ENCODE measurements at places on chromosomes 3 and 15.

DNA sequence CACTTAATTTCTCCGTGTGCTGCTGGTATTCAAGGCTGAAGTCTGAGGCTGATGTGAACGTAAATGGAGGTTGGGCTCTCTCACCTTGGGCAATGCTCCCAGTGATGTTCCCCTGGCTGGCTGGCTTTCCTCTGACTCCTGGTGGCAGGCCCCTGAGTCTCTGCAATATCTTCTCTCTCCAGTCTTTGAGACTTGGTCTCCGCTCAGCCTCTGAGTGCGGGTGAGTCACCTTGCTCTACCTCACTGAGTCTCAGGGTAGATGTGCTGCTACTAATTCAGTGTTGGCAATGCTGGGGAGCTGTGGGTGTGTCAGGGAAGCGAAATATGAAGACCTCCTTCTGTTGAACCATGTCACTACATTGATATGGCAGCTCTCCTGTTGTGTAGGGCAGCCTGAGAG lies 31.3 kb upstream of the TRIM59 start:
- no peak for DNase-seq

GRCh38 chr15:80152896-80153876 lies at the start of gene FAH:
Gene FAH, plus strand, starts transcription at chr15:80152999. Its CDS starts 56 bp downstream, at chr15:80153055.
- peak; percentile 3 for DNase-seq

- no peak for DNase-seq
These were observed 74.7 kb upstream of the SH3GL3 start for GRCh38 chr15:83372434-83372891.

DNA sequence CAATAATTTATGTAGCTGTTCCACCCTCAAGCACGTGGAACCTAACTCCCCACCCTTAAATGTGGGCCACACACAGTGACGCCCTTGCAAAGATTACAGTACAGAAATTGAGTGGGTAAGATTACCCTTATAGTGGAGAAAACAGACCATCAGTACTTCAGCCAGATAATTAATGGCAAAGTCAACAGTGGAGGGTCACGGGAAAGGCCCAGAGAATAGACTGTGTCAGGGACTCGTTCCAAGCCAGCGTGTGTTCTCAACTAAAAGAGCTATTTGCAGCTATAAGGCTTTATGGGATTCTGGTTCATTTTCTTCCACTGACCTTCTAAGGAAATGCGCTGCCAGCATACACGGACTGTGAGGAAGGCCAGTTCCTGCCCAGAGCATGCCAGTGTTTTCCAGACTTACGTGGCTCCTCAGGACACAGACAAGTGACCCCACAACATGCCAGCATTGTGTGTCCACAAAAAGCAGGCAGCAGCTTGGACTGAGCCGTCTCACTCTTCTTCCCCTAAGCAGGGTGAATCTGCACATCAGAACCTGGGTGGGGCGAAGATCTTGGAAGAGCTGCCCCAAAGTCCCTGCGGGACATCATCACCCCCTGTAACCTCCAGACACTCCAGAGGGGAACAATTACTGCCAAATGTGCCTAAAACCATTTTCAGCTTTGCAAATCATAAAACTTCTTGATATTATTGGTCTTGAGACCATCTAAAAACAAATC lies 428.5 kb downstream of the OCA2 start:
- DNase-seq = peak; percentile 76

GRCh38 chr3:172546628-172547214 lies 23.5 kb upstream of the TNFSF10 start:
- DNase-seq = no peak

DNA sequence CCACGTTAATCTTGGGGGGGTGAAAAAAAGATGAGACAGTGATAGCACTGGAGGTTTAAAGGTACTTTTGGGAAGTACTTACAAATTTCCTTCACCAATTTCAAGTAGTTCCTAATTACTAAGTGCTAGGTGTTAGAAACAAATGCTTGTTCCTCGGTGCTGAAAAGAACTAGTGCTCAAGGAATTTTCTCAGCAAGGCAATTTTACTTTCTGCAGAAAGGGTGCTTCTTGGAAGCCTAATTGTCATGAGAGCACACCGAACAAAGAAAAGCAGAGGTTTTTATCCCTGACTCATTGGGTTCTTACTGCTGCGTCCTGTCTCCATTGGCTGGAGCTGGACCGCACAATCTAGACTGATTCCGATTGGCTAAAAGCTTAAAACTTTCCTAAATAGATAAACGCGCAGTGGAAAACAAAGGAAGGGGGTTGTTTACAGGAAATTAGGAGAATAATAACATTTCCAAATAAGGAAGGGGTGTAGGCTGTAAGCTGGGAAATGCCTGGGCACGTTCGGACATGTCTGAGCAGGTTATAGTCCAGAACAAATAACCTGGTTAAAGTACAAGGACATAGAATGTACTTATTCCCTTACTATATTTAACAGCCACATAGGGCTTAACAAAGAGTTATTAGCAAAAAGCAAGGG lies 49.6 kb downstream of the CHD2 start:
- DNase-seq = peak; percentile 1

DNA sequence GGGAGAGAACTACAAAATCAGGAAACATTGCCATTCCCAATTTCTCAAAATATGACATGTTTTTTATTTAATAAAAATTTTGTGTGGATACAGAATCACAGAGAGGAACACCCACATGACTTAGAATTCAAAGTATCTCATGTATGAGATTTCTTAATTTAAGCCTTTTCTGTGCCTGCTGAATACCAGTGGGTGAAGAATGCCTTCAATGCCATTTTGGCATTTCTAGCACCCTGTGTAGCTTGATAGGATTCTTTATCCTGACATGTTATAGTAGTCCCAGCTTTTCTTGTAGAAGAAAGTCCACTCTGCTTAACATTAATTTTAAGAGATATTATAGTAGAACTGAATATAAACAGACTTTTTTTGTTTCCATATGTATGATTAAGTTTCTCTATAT lies 3.1 kb upstream of the SLMAP start:
- no peak for DNase-seq

DNA sequence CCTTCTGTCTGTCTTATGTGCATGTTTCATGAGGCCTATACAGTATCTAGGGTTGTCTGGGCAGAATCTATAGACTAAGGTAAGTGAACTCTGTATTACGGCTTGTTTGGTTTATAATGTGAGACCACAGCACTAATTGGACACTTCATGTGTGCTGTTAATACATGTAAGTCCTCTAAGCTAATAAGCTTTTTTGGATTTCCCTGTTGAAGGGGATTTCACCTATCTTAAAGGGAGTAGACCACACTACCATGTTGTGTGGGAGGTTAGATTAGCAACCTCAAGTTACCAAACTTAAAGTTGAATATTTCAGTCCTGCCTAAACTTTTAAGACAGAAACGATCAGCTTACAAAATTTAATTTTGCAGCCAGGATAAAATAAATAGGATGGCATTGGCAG lies 189.8 kb upstream of the GOLIM4 start:
- no peak for DNase-seq

GRCh38 chr15:72281713-72282112 lies 9.4 kb upstream of the PARP6 start:
- DNase-seq = no peak

GRCh38 chr3:183730361-183730760 lies 32.8 kb downstream of the YEATS2 start:
- DNase-seq = no peak

GRCh38 chr3:52295671-52296208 lies 8.1 kb downstream of the GLYCTK start:
- DNase-seq = no peak

DNA sequence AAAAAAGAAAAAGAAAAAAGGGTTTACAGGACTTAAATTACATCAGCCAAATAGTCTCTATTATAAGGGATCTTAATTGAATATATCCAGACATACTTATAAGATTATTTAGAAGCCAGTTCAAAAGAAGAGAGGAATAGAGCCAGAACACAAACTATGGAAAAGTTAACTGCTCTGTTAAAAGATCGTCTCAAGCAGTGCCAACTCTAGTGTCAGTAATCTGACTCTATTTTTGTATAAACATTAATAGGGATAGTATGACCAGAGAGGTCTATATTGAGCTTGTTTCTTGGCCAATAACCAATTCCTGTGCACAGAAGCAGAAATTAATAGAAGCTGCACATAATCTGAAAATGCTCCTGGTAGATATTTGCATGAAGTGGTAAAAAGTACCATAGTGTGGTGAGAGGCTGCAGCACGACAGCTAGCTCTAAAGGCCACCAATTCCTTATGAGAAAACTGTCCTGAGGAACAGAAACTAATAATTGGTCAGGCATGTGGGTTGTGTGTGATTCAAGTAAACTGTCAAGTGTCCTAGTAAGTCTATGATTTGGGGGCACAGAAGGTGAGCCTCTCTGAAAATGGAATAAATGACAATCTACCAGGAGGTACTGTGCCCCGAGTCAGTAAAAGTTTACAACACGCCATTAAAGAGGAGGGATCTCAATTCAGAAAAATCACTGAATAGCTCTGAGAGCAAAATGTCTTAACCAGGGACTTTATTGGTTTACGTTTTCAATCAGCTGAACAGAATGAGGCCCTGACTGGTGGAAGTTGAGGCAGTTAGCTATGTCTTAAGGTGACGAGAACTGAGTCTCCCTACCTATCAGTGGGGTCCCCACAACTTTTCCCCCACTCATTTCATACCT lies 51.5 kb upstream of the NANOGP8 start:
- no peak for DNase-seq

DNA sequence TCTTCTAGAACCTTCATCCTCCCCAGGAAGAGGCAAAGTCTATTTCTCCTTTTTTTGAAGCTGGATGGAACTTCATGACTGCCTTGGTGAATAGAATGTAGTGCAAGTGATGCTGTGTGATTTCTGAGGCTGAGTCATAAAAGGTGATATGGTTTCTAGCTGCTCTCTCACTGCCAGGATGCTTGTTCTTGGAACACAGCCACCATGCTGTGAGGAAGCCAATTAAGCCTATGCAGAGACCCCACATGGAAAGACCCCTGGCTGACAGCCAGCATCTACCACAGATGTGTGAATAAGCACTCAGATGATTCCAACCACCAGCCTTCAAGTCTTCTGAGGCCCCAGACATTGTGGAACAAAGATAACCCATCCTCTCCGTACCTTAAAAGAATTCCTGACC lies 57.0 kb downstream of the ISL2 start:
- DNase-seq = no peak

- no peak for DNase-seq
These were observed 539 bp upstream of the PLCL2 start for GRCh38 chr3:16884084-16884747.

- DNase-seq = no peak
These were observed 69.2 kb downstream of the RORA start for GRCh38 chr15:61159901-61160300.

GRCh38 chr15:58551764-58552504 lies 120.1 kb downstream of the LIPC start:
- no peak for DNase-seq

GRCh38 chr3:118692416-118692815 lies 342.2 kb downstream of the IGSF11 start:
- no peak for DNase-seq

- DNase-seq = no peak
These were observed 245.0 kb upstream of the RASGRP1 start for GRCh38 chr15:38809621-38810020.

DNA sequence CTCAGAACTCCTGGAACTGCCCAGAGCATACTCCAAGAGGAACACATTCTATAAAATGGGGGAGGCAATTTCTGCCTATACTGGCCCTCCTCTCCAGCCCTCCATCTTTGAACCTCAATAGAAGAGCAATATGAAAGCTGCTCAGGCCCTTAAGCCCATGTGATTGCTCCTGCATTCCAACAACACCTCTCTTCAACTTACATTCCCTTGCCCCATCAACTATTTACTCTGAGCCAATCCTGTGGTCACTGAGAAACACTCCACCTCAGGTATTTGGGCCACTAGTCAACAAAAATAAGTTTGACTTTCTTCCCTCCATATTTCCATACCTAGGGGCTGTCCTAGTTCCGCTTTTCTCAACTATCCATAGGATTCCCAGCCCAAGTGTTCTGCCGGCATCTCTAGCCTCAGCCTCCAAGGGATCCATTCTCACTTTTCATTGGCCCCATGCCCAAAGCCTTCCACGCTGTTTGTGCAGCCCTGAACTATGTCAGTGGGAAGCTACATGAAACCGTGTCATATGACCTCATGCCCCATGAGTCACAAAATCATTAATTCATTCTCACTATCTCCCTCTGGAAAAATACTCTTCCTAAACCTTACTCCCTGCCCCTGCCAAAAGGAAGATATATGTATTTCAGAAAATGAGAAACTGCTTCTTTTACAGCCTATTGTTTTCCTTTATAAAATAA lies 61.6 kb downstream of the GJD2 start:
- DNase-seq = no peak

DNA sequence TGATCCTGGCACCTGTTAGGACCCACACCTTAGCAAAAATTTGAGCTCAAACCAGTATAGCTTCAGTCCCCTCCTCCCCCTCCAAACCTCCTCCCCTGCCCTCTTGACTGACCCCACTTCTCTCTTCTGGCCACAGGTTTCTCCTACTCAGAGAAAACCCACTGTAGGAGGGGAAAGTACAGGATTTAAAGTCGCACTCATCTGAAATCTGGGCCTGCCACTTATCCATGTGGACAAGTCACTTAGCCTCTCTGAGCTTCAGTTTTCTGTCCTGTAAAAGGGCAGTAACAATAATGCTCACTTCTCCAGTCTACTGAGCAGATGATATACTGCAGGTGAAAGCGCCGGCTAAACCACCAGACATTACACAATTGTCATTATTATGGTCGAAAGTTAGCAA lies 142.7 kb downstream of the MEGF11 start:
- DNase-seq = no peak

DNA sequence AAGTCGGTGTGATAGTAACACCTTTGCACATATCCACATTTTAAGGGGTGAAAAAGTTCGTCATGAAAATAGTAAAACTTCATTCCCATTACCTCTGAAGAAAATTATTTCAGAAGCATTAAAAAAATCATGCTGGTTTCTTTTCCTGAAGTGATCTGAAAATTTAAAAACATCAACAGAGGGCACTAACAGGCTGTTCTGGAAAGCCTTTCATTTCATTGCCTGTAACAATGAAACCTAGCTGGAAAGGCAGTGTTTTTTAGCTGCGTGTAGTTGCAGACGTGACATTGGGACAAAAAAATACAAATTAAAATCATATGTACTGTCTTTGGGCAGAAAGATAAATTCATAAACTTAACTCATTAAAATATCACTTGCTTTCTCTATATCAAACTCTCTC lies 993.8 kb downstream of the GBE1 start:
- DNase-seq = no peak

- no peak for DNase-seq
These were observed 87.6 kb upstream of the TLE3 start for GRCh38 chr15:70185251-70185711.

- no peak for DNase-seq
These were observed 48.7 kb upstream of the NR2E3 start for GRCh38 chr15:71761649-71762048.

- no peak for DNase-seq
These were observed 25.2 kb downstream of the UBE2E1 start for GRCh38 chr3:23830869-23831484.
